ENCODE measurements at places on chromosomes 2 and 18.

DNA sequence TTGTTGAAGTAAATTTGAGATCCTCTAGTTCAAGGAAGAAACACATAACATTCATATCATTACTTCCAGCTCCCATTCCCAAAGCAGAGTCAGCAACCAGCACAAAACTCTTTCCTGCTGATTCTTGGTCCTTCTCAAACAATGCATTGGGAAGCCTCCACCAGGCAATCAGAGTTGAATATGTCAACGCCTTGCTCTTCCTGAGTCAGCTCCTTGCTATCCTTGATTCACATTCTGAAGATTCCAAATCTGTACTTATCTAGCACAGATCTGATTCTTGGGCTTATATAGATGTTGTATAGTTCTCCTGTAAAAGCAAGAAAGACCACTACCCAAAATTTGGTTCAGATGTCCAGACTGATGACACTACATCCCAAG, 29.6 kb downstream of the CFAP210 start:
- DNase-seq: no peak

DNA sequence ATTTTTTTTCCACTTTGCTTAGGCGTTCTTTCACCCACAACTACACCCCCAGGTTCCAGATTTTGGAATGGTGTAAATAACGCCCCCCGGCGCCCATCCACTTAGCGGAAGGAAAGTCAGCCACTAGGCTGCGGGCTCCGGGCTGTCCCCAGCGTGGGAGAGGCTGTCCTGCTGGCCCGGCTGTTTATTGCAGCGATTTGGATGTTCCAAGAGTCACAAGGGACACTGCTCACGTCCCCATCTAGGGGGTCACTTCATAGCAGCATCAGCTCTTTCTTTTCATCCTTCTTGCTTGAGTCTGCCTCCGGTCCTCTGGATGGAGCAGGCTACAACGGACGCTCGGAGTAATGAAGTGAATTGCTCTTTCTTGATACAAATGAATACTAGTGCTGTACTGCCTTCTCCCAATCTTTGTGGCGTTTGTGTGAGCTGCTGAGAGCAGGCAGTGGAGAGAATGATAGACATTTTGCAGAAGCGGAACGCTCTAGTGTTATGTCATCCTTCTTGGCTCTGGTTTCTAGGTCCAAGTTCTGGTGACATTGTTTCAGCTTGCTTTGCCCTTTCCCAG, 50.7 kb upstream of the PAIP2B start:
- DNase-seq: peak; percentile 20

DNA sequence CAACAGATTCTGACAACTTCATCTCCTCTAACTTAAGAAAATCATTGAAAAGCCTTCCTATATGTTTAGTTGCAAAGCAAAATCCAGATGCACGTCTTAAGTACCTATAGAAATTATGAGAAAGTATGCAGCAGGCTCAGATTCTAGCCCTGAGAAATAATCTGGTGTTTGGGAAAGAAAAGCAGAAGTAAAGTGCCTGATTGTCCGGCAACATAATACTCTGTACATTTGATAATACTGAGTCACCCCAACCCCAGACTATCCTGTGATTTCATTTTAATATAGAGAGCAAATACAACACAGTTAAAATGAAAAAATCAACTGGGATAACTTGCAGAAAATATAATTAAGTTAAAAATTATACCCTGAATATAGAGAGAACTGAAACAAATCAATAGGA, 13.5 kb downstream of the RFX8 start:
- no peak for DNase-seq

DNA sequence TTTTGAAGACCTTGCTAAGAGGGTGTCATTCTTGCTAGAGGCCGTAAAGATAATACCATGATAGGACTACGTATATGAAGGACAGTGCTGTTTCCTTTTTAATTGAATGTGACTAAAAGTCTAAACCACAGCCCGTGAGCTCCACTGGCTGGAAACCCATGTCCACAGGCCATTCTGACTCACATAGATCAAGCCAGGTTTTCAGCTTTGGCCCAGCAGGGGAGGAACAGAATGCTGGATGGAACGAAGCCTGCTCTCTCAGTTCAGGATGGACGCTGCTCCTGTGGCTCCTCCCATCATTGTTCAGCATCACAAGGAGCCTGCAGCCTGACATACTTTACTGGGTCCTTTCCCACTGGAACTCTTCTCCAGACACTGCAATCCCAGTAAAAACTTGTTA, 47.6 kb downstream of the ALPK2 start:
- DNase-seq: no peak

DNA sequence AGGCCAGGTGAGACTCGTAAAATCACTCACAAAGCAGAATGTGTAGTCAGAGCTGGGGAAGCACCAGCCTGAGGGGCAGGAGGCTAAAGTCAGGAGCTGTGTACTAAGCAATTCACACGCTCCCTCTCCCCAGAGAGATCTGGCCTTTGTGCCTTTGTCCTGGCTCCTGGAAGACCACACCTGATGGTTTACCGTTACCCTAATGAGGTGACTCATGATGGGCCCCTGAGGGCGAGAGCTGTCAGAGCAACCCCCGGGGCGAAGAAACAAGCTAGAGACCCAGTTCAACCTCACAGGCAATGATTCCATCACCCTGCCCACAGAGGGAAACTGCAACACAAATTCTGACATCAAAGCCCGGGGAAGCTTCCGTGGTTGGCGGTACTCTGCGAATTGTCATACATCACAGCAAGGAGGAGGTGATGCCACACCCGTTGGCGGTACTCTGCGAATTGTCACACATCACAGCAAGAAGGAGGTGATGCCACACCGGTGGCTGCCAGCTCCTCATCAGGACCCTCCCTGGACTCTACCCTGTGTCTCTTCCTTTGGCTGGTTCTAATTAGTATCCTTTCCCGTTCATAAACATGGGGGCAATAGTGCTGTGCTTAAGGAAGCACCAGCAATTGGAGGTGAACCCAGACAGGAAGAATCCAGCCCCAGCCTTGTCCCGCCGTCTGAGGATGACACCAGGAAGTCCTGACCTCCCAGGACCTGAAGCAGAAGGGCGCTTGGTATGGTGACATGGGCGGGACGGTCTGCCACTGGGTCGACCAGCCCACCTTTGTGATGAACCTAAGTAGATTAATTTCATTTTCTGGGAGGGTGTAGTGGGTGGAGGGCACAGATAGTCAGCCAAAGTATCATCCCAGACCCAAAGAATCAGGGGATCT, 30.5 kb downstream of the B3GNT7 start:
- DNase-seq: no peak

- DNase-seq: no peak
Observed at GRCh38 chr2:168526641-168527040, 70.6 kb downstream of the CERS6 start.
